AML-193 (cell line): ENCODE measurements at places on chromosomes 16 and 17.
A peak's percentile ranks its signal among the peaks of the same experiment; 100 is the strongest.

DNA sequence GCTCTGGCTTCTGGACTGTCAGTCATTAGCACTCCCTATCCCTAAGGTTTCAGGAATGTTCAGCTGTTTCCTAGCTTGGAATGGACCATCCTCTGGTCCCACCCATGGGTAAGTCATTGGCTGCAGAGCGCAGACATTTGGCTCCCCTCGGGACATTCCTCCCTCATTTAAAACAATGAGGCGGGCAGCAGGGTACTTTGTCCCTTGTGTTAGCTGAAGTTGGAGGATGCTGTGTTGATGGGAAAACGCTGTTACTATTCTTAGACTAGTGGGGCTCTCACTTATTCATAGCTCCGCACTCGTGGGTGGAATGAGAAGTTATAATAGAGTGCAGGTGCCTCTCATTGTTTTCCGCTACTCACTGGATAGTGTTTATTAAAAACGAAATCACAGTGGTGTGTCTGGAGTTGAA lies 673.8 kb downstream of the WWOX start:
- DNase-seq, result no peak

GRCh38 chr16:10683170-10683569 lies 11.6 kb downstream of the TEKT5 start:
- no peak for DNase-seq

DNA sequence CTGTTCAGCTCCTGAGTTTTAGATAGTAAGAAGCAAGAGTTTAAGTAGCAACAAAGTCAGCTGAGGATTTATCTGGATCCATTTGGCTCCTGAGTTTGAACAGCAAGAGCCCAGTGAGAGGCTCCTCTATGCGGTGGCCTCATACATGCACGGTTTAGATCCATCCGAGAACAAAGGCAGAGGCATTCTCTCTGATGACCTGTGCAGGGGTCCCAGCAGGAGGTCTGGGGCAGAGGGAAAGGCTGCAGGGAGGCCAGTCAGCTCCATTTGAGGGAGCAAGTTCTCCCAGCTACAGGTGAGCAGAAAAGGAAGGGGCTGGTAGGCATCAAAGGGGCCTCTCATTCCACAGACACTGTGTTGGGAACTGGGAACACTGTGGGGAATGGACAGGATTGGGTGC lies 16.5 kb downstream of the PITPNM3 start:
- no peak for DNase-seq

- DNase-seq, result no peak
Measured at GRCh38 chr16:23710504-23710903, 2.5 kb downstream of the ERN2 start.

GRCh38 chr17:82912484-82913089 lies 72.8 kb upstream of the ZNF750 start:
- no peak for DNase-seq

DNA sequence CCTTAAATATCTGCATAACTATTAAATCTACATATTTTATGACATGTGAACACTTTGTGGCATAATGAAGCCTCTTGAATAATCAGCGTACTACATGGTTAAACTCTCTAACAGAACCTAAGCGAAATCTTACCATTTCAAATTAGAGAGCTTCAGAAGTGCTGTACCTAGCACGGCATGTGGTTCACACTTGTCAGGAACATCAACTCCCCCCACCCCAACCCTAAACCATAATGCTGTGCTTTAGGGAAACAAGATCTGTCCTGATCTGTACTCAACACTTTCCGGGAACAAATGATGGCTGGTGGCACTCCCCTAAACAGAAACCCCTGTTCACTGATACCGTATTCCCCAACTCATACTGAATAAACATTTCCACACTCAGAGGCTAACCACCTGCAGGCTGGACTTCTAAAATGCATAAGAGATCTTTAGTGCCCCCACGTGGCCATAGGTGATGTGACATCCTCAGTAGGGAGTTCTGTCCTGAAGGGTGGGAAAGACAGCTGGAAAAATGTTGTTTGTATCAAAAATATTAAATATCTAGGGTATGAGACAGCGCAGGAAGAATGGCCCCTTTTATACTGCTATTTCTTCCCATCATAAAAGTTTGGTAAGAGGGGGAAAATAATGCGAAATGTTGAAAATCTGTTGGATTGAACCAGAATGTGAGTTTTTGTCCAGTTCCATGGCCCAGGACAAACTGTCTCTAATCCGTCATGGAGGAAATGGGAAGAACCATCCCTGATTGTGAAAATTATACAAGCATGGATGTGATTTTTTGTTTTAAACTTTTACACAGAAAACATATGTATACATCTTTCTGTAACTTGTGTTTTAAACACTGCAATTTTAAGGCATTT lies 88.6 kb downstream of the USP31 start:
- peak; percentile 51 for DNase-seq

DNA sequence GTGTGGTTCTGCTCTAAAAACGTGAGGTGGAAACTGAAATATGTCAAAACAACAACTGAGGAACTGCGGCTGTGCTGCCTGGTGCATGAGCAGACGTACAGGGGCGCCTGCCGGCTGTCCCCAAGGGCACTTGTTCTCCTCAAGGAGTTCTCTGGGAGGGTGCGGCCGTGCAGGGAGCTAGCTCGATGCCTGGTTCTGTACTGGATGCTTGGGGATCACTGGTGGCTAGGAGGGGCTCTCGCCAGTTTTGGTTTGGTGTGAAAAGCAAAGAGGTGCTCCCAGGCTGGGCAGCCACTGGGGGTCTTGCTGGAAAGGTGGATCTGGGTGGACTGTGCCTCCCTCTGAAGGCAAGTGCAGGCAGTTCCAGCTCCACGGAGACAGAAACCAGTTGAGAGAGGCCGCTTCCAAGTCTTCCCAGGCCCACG lies 41.9 kb upstream of the ATP2A3 start:
- DNase-seq, result no peak
